ENCODE measurements at places on chromosomes 4 and X. TPM values are rescaled to one million over a fixed set of nuclear protein-coding genes. Genes with fewer than 3 reads are reported as not detected.
A peak's percentile ranks its signal among the peaks of the same experiment; 100 is the strongest.

Gene ELOVL6
- total RNA-seq = 55.0 TPM

GRCh38 chr4:186857793-186858192 is 134.1 kb upstream of the FAT1 start:
- no peak overlapping the region for H3K27ac ChIP-seq
- H3K27me3 ChIP-seq = no peaks in the 10 kb centered on the region
- no peaks in the 10 kb centered on the region for H3K4me1 ChIP-seq
- H3K4me3 ChIP-seq = no peak overlapping the region
- DNase-seq = no peak

DNA sequence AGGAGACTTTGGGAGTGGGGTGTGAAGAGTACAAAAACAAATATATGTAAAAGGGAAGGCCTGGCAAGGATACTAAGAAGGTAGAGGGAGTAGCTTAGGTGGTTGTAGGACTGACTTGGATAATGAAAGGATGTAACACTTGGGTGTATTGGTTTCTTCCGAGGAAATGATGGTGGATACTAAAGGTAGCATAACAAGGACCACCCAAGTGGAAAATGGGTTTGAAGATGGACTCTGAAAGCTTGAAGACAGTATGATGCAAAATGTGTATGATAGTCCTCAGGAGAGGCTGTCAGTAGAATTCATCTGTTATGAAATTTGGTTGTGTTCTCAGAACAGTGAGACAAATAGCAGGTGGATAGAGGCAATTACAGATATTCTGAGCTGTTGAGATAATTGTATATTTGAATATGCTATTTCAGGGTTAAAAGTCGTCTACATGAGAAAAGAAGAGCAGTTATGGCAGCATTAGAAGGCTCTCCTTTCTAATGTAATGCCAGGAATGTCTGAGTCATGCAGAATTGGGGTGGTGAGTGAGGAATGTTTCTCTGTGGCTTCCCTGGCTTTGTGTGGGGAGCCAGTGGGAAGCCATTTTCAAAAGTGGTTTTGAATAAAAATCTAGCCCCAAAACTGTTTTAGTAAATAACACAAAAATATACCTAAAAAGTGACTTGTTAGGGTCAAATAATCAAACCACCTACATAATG is 75.6 kb downstream of the FHIP1A start:
- no peaks in the 10 kb centered on the region for H3K27me3 ChIP-seq
- no peak for DNase-seq
- H3K27ac ChIP-seq = no peak overlapping the region
- no peak overlapping the region for H3K4me3 ChIP-seq
- no peaks in the 10 kb centered on the region for H3K4me1 ChIP-seq

DNA sequence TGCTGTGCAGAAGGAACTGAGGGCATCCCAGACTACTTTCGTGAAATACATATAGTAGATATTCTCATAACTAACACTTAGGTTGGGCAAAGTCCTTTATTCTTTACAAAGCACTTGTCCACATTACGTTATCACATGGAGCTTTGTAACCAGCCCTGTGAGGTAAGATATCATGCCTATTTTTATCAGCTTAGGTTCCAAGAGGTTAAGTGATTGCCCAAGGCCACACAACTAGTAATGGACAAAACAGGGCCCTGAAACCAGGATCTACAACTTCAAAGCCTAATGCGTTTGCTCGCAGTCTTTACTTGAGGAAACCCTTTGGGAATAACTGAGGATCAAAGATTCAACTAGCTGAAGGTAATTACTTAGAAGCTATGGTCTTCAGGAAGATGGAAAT is 261.5 kb downstream of the GPC3 start:
- H3K27ac ChIP-seq = no peak overlapping the region
- H3K4me1 ChIP-seq = no peaks in the 10 kb centered on the region
- no peak for DNase-seq
- H3K4me3 ChIP-seq = no peak overlapping the region
- no peaks in the 10 kb centered on the region for H3K27me3 ChIP-seq
- H3K36me3 ChIP-seq = no peaks in the 10 kb centered on the region

Gene FRYL
- 24.1 TPM for total RNA-seq

DNA sequence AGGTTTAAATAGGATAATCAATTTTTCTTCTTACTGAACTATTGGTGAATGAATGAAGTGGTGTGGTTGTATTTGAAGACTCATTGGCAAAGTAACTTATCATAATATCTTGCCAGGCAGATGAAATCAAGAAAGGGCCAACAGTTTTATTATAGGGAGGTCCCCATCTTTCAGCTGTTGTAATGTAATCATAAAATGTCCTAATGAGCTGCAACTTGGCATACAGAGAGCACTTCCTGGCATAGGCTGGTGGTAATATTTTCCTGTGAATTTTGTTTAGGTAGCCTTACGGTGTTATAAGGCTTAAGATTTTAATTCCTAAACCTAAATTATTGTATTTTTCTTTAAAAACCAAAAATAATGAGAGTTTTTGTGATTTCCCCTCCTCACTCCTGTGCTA is 17.5 kb downstream of the FHIP1A start:
- no peaks in the 10 kb centered on the region for H3K4me1 ChIP-seq
- H3K4me3 ChIP-seq = no peak overlapping the region
- no peak overlapping the region for H3K27ac ChIP-seq
- no peak for DNase-seq

Gene NPNT
- 0.20 TPM for total RNA-seq

GRCh38 chr4:151807220-151807619 is 46.4 kb upstream of the GATB start:
- no peak overlapping the region for H3K4me3 ChIP-seq
- H3K27ac ChIP-seq = no peak overlapping the region
- no peaks in the 10 kb centered on the region for H3K36me3 ChIP-seq
- no peak for DNase-seq
- H3K4me1 ChIP-seq = no peaks in the 10 kb centered on the region
- peaks cover 13% of the 10 kb centered on the region for H3K27me3 ChIP-seq

DNA sequence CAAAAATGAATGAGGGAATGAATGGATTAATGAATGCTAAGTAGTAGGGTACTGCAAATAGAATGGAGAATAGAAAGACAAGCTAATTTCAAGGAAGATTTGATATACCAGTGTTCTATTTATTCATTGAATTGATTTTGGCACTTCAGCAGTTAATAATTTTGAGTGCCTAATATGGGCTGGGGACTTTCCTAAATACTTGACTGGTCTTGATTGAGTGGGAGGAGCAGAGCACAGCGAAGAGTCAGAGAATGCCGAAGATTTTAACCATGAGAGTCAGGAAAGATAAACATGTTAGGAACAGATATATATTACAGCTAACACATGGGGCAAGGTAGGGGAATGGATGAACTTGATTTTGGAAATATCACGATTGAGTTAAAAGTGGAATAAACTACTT is 10.6 kb downstream of the IL15 start:
- no peak for DNase-seq
- no peak overlapping the region for H3K4me3 ChIP-seq
- no peak overlapping the region for H3K27ac ChIP-seq
- no peaks in the 10 kb centered on the region for H3K4me1 ChIP-seq

DNA sequence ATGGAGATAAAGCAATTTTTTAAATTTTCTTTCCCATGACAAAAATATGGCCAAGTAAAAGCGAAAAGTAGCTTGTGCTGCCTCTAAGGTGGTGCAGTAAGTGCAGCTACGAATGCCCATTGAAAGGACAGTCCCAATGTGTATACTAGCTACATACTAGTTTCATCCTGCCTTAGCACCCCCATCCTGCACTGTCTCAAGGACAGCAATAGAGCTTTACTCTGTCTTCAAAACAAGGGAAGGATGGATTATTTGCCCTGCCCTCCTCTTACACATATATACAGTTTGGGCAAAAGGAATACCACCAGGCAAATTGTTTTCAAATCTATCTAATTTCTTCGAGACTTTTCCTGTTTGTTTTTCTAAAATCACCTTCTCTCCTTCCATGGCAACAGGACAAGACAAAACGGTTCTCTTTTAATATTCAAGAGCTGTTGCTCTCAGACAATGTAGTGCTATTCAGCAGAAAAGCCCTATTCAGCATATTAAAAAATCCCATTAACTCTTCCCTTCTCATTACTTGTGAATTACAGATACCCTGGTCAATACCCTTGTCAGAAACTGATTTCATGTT is 75.1 kb upstream of the SLC7A11 start:
- no peaks in the 10 kb centered on the region for H3K27me3 ChIP-seq
- no peak for DNase-seq
- H3K4me1 ChIP-seq = no peaks in the 10 kb centered on the region
- H3K4me3 ChIP-seq = no peak overlapping the region
- no peaks in the 10 kb centered on the region for H3K36me3 ChIP-seq
- no peak overlapping the region for H3K27ac ChIP-seq

DNA sequence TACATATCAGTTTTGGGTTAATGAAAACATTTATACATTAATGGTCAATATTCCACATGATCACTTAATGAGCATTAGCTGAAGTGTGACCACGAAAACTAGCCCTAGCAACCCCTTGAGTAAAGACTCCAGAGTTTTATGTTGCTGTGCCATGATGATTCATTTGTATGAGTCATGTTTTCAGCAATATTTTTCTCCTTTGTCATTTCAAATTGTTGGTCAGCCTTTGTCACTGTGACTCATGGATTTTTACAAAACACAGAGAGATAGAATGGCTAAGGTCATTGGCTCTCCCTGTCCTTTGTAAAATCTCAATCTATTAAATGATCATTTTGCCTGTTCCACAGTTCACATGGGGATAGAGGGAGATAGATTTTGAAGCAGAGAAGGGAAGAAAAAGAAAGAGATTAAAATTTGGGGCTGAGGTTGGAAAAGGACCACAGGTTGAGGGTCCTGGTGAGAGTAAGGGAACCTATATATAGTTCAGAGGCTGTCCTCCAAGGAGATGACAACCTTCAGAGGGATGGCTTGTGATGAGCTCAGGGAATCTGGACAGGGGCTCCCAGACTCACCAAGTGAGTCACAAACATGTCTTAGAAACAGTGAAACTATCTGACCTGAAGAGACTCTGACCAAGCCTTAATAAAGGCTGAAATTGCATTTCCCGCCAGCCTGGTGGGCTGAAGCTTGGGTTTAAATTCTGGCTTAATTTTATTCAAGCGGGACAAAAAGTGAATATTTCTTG is 25.6 kb downstream of the NR0B1 start:
- peak; percentile 61 for DNase-seq
- H3K27me3 ChIP-seq = no peaks in the 10 kb centered on the region
- no peak overlapping the region for H3K4me3 ChIP-seq
- no peaks in the 10 kb centered on the region for H3K4me1 ChIP-seq

- H3K4me1 ChIP-seq = peaks cover 15% of the 10 kb centered on the region
- no peak for DNase-seq
- no peak overlapping the region for H3K27ac ChIP-seq
- no peaks in the 10 kb centered on the region for H3K36me3 ChIP-seq
- H3K27me3 ChIP-seq = no peaks in the 10 kb centered on the region
- H3K4me3 ChIP-seq = no peak overlapping the region
Measured at GRCh38 chr4:38231626-38232025, 271.4 kb downstream of the PTTG2 start.

- no peaks in the 10 kb centered on the region for H3K27me3 ChIP-seq
- H3K4me3 ChIP-seq = no peak overlapping the region
- H3K36me3 ChIP-seq = no peaks in the 10 kb centered on the region
- no peak for DNase-seq
Measured at GRCh38 chrX:68147848-68148247, 285.4 kb downstream of the OPHN1 start.

GRCh38 chr4:158530898-158531297 is 9.2 kb downstream of the RXFP1 start:
- H3K36me3 ChIP-seq = no peaks in the 10 kb centered on the region
- no peak for DNase-seq
- H3K4me3 ChIP-seq = no peak overlapping the region
- no peak overlapping the region for H3K27ac ChIP-seq
- H3K4me1 ChIP-seq = no peaks in the 10 kb centered on the region

GRCh38 chr4:159273141-159273438 is 170.2 kb downstream of the RAPGEF2 start:
- DNase-seq = peak; percentile 7
- H3K36me3 ChIP-seq = no peaks in the 10 kb centered on the region
- no peaks in the 10 kb centered on the region for H3K4me1 ChIP-seq
- H3K27ac ChIP-seq = no peak overlapping the region
- H3K4me3 ChIP-seq = no peak overlapping the region

- no peak overlapping the region for H3K27ac ChIP-seq
- H3K27me3 ChIP-seq = no peaks in the 10 kb centered on the region
Measured at GRCh38 chr4:41466249-41466648, 71.7 kb upstream of the LIMCH1 start.

GRCh38 chr4:5266991-5267390 is 215.7 kb downstream of the STK32B start:
- H3K36me3 ChIP-seq = no peaks in the 10 kb centered on the region
- H3K4me3 ChIP-seq = no peak overlapping the region
- H3K27me3 ChIP-seq = peaks cover 10% of the 10 kb centered on the region

GRCh38 chrX:124406294-124407014 is 60.1 kb downstream of the SH2D1A start:
- peak; percentile 71 for DNase-seq
- no peak overlapping the region for H3K4me3 ChIP-seq
- H3K36me3 ChIP-seq = no peaks in the 10 kb centered on the region
- H3K27ac ChIP-seq = no peak overlapping the region
- no peaks in the 10 kb centered on the region for H3K27me3 ChIP-seq

- no peak overlapping the region for H3K4me3 ChIP-seq
- no peak for DNase-seq
- H3K36me3 ChIP-seq = no peaks in the 10 kb centered on the region
- no peaks in the 10 kb centered on the region for H3K4me1 ChIP-seq
- H3K27ac ChIP-seq = no peak overlapping the region
Measured at GRCh38 chr4:115279330-115279729, 165.9 kb upstream of the NDST4 start.

GRCh38 chr4:13597604-13598003 is 29.9 kb downstream of the BOD1L1 start:
- no peaks in the 10 kb centered on the region for H3K27me3 ChIP-seq
- no peak overlapping the region for H3K27ac ChIP-seq
- DNase-seq = no peak
- no peaks in the 10 kb centered on the region for H3K4me1 ChIP-seq
- H3K4me3 ChIP-seq = no peak overlapping the region
- H3K36me3 ChIP-seq = peaks cover 29% of the 10 kb centered on the region

Gene FAM9C
- not detected for total RNA-seq

DNA sequence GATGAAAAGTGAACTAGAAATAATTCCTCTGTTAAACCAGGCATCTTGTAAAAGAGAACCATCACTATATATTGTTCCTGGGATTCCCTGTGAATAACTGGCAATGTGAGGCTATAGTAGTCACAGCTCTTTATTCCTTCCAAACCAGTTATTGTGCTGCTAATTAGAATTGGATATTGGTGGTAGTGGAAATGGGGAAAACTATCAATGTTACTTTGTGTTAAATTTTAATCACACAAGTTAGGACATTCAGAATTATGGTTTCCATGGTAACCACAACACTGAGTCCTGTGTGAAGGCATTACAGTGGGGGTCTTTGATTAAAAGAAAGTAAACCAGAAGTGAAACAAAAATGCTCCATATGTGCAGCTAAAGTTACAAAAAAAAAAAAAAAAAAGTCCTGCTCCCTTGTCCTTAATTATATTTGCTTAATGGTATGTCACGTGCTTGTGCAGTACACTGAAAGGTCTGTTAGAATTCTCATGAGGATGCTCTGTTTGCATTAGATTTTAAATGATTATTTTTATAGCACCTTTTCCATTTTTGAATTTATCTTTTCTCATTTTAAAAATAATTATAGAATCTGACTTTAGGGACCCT is 200.4 kb downstream of the ADGRL3 start:
- H3K27ac ChIP-seq = no peak overlapping the region
- no peaks in the 10 kb centered on the region for H3K27me3 ChIP-seq
- DNase-seq = no peak
- H3K4me3 ChIP-seq = no peak overlapping the region
- H3K4me1 ChIP-seq = no peaks in the 10 kb centered on the region

Gene TTC29
- not detected for total RNA-seq

Measured in K562 (cell line).